NAMALWA (cell line): ENCODE measurements at places on chromosomes 4 and X.
A peak's percentile ranks its signal among the peaks of the same experiment; 100 is the strongest.

DNA sequence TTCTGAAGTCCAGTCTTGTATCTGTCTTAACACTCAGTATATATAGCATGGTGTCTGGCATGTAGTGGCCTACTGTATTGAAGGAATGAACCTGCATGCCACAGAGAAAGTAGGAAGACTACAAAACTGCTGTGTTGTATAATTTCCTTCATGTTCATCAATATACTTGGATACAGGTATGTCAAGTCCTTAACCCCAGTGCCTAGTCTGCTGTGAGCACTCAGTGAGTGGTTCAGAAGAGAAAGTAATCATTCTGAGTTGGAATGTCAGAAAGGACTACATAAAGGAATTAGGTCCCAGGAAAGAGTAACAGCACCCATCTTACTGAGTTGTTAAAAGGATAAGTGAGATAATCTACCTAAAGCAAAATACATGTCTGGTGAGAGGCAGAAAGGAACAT is 32.0 kb downstream of the ABCE1 start:
- DNase-seq = peak; percentile 14

DNA sequence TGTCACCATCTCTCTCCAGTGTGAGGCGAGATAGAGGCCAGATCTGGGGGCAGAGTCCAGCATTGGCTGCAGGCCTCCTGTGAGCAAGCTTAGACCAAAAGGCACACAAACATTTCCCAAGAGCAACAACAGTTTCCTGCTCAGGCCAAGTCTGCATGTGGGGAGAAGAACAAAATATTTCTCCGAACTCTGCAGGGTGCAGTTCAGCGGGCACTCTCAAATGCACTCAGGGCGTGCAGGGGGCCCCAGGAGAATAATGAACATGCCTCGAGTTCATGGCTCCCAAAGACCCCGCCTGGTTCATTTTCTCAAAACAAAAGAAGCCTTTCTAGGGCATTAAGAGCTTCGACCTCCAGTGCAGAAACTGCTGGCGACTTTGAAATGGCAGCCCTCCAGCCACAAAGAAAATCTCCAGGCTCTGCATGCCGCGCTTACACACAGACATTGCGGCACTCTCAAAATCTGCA is 57.8 kb upstream of the HELT start:
- DNase-seq = no peak

DNA sequence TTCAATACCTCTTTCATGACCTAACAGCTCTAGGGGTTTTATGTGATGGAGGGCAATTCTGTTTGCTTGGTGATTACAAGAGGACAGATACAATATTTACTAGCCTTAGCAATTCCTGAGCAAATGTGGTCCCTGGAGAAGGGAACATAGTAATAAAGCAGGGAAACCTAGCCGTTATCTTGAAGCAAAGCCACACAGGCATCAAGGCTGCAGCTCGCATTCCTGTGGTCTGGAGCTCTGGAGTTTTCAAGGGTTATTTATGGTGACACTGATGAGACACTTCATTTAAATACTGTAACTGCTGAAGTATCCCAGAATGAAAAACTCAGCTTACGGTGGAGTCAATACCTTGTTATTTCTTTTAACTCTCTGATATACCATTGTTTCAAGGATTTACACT is 66.8 kb downstream of the AFF2 start:
- DNase-seq = no peak

GRCh38 chr4:71130827-71131603 is 137.6 kb downstream of the DCK start:
- DNase-seq = no peak

GRCh38 chr4:174464949-174465348 is 57.3 kb downstream of the HPGD start:
- no peak for DNase-seq

GRCh38 chr4:189600718-189601435 is 339.8 kb upstream of the FRG1 start:
- no peak for DNase-seq

DNA sequence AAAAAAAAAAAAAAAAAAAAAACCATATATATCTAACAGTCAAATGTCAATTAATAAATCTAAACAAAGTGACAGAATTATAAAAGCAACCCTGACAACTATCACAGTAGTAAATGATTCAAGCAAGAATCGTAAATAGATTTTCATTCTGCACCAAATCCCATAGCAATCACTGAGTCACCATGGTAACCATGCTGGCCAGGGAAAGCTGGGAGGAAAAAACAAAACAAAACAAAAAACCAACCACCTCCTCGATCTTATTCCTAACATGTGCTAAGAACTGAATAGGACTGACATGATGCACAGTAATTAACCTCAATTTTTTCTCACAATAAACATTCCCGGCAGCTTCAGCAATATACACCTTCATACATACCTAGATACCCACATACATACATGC is 30.6 kb upstream of the RAB40A start:
- DNase-seq = no peak

- DNase-seq = no peak
These were observed 41.5 kb upstream of the XPNPEP2 start for GRCh38 chrX:129697204-129697829.

- DNase-seq = no peak
These were observed 12.1 kb upstream of the GTPBP6 start for GRCh38 chrX:330726-331150.

DNA sequence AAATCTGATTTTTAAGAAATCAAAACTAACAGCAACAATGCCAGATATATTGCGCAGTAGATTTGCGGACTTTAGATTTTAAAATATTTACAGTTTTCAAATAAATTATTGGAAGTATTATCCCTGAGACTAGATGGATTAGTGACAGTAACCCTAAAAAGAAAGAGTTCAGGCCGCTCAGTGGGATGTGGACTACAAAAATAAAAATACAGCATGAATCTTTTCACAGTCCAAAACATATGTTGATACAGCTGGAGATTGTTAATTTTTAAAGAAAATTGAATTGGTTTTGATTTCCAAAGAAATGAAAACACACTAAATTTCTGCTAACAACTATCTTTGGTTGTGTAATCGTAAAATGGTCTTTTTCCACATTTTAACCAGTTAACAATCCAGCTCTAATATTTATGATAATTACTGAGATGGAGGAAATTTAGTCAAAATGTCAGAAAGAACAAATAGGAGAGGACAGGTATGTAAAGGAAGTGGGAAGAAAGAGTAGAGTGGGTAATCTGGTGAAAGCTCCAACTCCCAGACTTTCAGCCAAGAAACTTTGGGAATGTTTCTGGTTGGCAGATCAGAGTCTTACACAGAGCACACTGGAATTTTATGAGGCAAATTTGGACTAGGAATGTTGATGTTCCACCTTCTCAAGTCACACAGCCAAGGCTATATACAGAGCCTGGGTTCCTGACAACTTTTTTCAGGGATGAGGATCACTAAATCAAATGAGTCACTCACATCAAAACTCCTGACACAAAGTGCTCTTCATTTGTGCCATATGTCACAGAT is 15.1 kb downstream of the C4orf36 start:
- no peak for DNase-seq

GRCh38 chr4:168852933-168853713 is 156.9 kb downstream of the CBR4 start:
- DNase-seq = no peak

DNA sequence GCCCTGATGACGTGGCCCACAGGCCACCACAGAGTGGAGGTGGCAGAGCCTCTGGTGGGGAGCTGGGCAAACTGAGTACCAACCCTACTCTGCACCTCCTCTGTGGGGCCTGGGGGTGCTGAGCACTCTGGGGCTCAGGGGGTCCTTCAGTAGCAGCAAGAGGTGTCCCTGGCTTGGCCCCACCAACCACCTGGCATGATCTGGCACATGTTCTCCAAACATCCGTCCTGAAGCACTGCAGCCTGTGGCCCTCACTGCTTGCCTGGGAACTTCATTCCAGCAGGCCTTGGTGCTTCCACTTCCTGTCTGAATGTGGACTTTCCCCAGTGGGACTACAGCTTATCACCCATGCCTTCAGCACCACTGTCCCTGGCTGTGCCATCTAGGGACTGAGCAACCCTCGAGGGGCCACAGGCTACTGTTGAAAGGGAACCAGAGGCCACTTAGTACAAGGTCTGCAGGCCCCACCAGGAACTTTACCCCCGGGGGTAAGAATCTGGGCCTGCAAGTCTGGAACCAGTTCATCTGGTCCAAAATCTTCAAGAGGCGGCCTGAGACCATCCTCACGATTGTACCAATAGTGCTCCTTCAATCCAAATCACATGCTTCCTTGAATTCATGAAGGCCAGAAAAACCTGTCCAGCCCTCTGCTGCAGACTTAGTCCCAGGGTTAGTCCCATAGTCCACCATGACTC is 13.2 kb downstream of the TNIP2 start:
- DNase-seq = no peak

GRCh38 chr4:23476515-23477090 is 413.2 kb downstream of the PPARGC1A start:
- no peak for DNase-seq

DNA sequence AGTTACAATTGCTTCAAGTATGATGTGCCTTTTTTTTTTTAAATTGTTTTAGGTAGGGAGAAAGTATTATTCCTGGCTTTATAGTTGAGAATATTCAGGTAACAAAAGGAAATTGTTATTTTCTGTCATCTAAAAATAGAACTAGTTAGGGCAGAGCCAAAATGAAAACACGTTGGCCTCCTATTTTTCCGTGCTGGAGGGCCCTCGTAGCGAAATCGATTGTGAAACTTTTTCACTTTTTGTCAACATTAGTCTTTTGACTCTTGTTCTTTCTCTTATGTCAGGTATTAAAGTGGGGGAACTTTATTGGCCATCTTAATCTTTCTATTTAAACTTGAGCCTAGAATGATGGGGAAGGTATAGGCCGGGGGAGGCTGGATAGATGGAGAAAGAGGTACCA is 104.9 kb downstream of the ARHGAP10 start:
- no peak for DNase-seq

DNA sequence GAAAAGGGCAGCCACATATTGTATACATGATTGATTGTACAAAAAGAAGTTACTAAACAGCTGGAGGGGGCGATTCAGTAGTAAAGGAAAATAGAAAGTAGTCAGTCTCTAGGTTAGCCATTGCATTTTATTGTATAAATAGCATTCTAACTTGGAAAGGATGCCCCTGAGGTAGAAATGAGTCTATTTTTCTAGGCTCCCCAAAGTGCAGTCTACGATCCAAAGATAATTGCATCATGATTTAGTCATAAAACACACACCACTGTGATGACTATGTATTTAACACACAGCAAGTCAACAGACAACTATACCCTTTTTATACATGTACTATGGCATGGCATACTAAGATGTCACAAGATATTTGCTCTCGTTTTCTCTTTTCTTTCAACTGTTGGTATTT is 204.9 kb downstream of the APBB2 start:
- no peak for DNase-seq

DNA sequence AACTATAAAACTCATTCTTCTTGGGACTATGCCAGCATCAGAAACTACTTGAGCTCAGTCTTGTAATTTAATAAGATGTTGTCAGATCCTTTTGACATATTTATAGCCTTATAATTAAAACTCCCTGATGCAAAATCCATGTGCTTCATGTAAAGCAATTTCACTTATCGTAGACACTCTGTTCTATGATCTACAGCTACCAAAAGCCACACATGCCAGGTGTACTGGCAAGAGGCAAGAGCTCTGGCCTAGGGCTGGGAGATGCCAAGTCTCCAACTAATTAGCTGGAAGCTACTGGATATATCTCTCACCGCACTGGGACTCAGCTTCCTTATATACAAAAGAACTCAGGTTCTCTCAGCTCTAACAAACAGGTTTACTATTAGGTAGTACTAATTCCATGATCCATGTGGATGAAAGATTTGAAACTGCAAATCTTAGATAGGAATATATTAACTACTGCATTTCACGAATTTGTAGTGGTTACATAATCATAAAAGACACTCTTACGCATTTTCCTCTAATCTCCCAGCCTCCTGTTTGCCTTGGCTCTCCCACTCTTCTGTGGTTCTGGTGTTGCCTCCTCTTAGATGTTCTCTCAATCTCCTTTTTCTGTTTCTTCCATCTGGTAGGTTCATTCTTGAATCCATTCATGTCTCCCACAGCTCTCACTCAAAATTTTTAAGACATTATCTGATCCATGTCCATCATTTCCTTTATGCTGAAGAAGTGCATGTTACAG is 103.0 kb downstream of the HHIP start:
- DNase-seq = no peak

GRCh38 chr4:68259191-68259590 is 13.7 kb upstream of the TMPRSS11B start:
- DNase-seq = no peak

- DNase-seq = peak; percentile 76
These were observed 14.6 kb upstream of the MPP1 start for GRCh38 chrX:154819771-154820341.

DNA sequence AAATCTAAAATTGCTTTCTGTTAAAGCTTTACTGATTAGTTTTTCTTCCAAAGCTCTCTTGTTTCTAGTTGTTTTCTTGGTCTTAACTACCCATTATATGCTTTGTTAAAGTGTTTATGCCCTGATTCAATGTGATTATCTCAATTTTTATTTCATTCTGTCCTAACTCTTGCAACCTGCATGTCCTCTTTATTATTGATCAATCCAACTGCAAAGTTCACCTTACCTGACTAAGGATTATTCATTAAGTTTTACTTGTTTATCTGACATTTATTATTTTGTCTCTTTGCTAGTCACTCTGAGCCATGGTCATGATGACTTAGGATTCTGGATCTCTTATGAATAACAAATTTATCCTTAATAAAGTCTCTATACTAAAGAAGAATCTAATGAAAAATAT is 15.8 kb downstream of the UGT2B10 start:
- DNase-seq = no peak

- no peak for DNase-seq
These were observed 435.5 kb downstream of the DTHD1 start for GRCh38 chr4:36716874-36717273.
